ENCODE measurements at places on chromosomes 6 and 20.

DNA sequence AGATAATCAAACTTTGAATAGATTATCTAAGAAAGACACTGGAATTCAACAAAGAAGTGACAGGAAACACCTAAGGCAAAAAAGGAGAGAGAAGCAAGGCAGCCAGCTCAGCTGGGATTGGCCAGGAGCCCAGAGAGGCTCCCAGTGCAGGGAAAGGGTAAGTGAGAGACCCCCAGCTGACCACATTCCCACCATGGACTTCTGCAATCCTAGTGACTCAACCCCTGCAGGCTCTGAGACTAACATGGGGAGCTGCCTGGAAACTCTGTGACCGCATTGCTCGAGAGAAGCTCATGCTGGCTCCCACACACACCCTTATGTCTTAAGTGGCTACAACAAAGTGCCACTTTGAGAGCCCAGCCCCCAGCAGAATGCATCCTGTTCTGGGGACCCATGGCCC lies 215.1 kb downstream of the PACRG start:
- no peak for DNase-seq

DNA sequence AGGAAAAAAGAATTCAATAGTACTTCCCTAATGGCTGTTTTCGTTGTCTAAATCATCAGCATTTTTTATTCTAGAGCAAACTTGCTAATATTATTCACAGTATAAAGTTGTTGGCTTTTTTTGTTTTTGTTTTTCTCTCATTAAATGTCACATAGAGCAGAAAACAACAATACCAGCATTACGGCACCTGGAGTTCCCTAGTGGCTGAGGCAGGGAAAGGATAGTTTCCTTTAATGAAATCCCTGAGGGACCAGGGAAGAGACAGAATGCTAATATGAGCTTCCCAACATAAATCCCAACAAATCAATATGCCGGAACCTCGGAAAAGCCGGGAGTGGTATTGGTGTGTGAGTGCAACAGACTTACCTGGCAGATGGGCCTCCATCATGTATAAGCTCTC lies 235.2 kb upstream of the ASCC3 start:
- no peak for DNase-seq

GRCh38 chr6:135823851-135824250 lies 27.6 kb upstream of the PDE7B start:
- no peak for DNase-seq

GRCh38 chr6:101231606-101232235 lies 161.8 kb upstream of the GRIK2 start:
- no peak for DNase-seq

- DNase-seq, result no peak
These were observed 65.4 kb upstream of the SLCO4A1 start for GRCh38 chr20:62576815-62577489.

GRCh38 chr6:20584100-20584731 lies 50.0 kb downstream of the CDKAL1 start:
- no peak for DNase-seq

- no peak for DNase-seq
These were observed 1.9 kb upstream of the FUCA2 start for GRCh38 chr6:143513410-143513809.

DNA sequence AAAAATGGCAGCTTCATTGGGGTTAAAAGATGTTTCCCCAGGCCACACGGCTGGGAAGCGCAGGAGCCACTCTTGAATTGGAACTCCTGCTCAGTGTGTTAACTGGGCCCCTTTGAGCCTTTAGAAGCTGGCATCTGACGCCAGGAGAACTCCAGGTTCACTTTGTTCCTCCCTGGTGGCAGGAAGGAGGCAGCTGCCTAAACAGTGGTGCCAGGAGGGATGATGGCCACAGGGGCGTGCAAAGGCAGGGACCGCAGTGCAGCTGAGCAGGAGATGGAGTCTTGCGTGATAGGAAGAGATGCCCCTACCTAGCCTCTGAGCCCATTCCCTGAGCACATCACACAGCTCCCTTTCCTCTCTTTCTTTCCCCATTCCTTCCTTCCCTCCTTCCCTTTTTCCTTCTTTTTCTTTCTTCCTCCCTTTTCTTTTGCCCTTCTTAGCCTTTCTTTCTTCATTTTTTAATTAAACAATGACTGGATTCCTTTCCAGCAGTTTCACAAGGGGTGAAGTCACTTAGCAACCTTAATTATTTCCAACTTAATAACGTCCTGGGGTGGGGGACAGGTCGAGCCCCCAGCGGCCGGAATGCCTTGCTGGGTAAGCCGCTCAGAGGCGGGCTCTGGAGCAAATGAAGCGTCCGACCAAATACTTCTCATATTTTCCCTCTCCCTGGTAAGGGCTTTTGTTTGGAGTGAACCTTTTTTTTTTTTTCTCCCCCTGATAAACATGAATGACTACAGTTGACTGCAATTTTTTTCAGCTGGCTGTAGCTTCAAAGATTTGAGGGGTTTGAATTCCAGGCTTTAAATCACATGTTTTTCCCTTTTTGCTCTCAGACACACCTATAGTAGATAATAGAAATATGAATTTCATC lies 20.8 kb upstream of the BMP7 start:
- no peak for DNase-seq

DNA sequence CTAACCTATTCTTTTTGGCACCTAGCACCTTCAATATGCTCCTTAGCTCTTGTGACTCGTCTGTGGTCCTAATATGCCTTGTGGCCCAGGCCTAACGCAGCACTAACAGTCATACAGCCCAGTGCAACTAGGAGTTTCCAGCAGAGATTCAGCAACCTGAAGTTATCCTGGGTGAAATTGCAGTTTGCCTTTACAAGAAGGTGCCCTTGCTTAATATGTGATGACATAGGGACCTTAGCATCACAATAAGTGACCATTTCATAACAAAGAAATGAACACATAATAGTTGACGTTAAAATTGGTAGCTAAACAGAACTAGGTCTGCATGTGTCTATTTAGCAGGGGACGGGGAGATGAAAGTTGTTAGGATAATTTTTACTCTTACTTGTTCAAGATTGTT lies 10.1 kb downstream of the FIG4 start:
- no peak for DNase-seq

GRCh38 chr20:20161611-20162010 lies 109.3 kb downstream of the CFAP61 start:
- no peak for DNase-seq

- no peak for DNase-seq
These were observed 10.3 kb downstream of the FILIP1 start for GRCh38 chr6:75483136-75483952.

- DNase-seq, result no peak
These were observed 16.0 kb downstream of the BCAS4 start for GRCh38 chr20:50810842-50811241.

- no peak for DNase-seq
These were observed 5.5 kb upstream of the SOX4 start for GRCh38 chr6:21587961-21588480.

- DNase-seq, result no peak
These were observed 124.8 kb downstream of the AHI1 start for GRCh38 chr6:135372758-135373157.

GRCh38 chr20:48790473-48791003 lies 37.3 kb downstream of the PREX1 start:
- no peak for DNase-seq

DNA sequence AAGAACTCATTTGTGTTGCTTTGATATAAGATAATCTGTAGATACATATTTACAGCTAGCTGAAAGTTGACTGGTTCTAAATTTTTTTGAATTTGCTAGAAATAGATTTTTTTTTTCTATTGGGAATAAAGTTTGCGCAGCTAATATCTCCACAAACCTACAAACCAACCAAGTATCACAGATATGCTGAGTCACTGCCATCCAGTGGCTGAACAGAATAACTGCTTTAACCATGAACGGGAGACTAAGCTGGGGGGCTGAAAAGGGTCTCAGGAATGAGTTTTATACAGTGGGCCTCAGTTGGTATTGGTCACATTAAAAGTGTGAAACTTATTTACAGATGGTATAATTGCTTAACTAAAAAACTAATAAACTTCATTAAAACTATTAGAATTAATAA lies 326.7 kb upstream of the CNR1 start:
- DNase-seq, result no peak

GRCh38 chr6:5036269-5036668 lies 32.4 kb upstream of the RPP40 start:
- no peak for DNase-seq

- no peak for DNase-seq
These were observed 39.6 kb downstream of the MEP1A start for GRCh38 chr6:46832816-46833215.
